ENCODE measurements at places on chromosomes 4 and X.

DNA sequence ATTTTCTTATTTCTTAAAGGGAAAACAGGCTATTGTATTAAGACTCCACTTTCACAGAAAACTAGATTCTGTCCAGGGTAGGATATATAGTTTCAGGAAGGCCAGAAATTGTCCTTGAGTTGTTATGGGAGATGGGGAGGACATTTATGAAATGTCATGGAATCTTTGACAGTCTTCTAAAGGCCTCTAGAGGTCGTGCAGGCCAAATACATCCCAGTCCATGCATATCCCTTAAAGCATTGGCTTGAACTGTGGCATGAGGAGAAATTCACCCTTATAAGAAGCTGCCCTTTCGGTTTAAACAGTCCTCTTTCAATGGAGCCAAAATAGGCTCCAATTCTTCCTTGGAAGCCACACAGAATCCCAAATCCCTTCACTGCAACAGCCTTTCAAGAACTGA lies 183.6 kb upstream of the NOCT start:
- no peak for DNase-seq

GRCh38 chr4:135553213-135553612 lies 1351.6 kb upstream of the PABPC4L start:
- no peak for DNase-seq

DNA sequence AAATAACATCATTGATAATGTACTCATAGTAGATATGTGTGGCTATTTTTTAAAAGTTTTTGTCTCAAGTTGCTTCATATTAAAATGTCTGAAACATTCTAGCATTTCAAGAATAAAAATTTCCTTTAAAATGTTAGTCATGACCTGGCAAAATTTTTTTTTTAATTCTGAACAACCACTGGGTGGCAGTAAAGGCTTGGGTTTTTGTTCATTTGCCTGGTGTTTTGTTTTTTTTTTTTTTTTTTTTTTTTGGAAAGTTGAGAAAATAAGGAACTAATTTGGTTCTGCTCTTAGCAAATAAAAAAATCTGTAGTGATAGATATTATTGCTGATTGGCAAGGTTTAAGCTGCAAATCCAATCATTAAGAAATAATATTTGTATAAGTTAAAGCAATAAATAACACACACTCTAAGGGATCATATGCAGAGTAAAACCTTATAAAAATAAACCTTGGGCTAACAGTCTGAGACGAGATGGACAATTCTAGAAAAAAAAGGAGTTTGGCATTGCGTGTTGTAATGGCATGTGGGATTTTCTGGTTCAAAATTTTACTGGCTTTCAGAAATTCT lies 81.4 kb downstream of the CEP44 start:
- peak; percentile 54 for DNase-seq

DNA sequence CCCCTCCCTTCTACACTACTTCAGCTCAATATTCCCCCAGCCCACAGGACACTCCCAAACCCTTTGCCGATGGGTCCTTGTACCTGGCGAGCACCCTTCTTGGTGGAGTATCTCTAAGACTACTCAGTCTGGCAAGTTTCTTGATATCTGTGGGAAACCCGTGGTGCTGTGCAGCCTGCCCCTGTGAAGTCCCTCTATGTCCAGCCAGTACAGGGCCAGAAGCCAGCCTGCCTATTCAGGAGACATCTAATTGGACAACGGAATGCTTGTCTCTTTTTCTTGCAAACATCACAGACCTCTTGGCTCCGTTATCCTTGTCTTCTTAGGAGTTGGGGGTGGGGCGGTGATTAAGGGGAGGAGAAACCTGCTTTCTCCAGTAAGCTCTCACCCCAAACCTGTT lies 3.7 kb upstream of the IGFBP7 start:
- DNase-seq: no peak

- DNase-seq: no peak
Measured at GRCh38 chr4:165088366-165088765, 24.3 kb downstream of the TMEM192 start.

DNA sequence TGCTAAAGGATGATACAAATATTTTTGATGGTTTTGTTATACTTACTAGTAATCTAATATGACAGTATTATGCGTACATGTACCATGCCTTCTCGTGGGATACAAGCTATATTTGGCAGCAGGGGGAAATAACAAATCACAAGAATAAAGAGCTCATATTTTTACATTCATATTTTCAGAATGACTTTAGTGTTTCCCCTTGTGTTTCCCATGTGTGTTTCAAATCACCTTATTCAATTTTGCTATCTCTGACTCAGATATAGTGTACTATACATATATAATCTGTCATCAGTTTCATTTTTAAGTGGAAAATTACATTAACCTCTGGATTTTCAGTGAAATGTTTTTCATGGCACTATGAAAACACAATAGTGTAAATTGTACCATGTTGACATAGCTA lies 146.8 kb downstream of the RPA4 start:
- no peak for DNase-seq

- DNase-seq: no peak
Measured at GRCh38 chrX:28178206-28178605, 197.0 kb upstream of the DCAF8L1 start.

GRCh38 chr4:16544251-16544721 lies 318.0 kb upstream of the TAPT1 start:
- DNase-seq: no peak

- DNase-seq: no peak
Measured at GRCh38 chr4:135598151-135598550, 1396.6 kb upstream of the PABPC4L start.

DNA sequence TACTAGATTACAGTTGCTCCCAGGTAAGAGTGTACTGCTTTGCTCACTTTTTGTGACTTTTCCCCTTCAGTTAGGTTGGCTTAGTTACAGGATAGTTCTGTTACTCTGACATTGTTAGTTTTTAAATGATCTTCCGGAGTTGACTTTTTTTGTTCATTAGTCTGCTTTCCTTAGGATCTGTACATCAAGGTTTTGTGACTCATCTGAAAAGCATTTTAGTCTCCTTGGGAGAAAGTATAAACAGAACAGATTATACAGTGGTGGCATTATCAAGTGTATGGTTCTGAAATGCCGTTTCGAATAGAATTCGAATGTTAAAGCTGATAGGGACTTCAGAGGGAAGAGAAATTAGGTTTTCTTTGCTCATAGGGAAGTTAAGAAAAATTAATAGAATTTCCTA lies 63.3 kb downstream of the USP9X start:
- peak; percentile 79 for DNase-seq

- DNase-seq: no peak
Measured at GRCh38 chrX:11580789-11581188, 84.9 kb downstream of the ARHGAP6 start.

- DNase-seq: no peak
Measured at GRCh38 chr4:24197955-24198354, 308.1 kb upstream of the PPARGC1A start.

- peak; percentile 69 for DNase-seq
Measured at GRCh38 chrX:144730471-144730870, 516.8 kb upstream of the SPANXN1 start.

- no peak for DNase-seq
Measured at GRCh38 chrX:20248592-20249192, 18.0 kb downstream of the RPS6KA3 start.

GRCh38 chr4:77617203-77617602 lies 11.6 kb downstream of the CXCL13 start:
- peak; percentile 55 for DNase-seq

- no peak for DNase-seq
Measured at GRCh38 chr4:139540632-139541031, 15.4 kb downstream of the SETD7 start.

GRCh38 chrX:24498181-24498580 lies 33.1 kb downstream of the PDK3 start:
- DNase-seq: no peak

- no peak for DNase-seq
Measured at GRCh38 chrX:129983575-129984110, 1.2 kb downstream of the BCORL1 start.

DNA sequence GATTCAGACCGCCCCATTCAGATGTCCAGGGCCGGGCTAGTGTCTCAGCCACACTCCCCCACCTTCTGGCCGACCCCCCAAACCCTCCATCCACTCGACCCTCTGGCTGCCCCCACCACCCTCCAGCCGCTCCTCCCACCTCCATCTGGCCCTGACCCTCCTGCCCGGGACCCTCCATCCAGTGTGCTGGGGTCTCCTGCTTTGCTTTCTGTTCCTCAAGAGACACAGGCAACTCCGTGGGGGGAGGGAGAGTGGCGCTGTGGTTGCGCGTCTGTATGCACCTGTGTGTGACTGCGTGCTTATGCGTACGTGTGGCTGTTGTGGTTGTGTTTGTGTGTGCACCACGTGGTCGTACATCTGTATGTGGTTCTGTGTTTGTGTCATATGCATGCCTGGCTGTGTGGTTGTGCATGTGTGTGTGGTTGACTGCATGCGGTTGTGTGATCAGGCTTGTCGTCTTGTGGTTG lies 33.3 kb downstream of the CPLX1 start:
- no peak for DNase-seq

DNA sequence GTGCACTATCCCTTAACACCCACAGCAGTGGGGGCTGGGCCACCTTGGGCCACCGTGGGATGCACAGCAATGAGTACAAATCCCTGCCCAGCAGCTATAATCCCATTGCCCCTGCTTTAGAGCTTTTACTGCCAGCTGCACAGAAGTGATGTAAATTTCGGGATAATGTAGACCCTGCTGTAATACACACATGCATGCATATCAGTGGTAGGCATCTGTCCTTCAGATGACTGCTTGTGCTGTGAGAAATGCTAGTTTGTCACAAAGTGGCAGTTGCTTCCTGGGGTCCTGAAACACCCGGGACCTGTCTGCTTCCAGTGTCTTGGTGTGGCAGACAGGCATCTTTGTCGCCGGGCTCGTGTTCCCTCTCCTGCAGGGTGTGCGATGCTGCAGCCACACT lies 14.1 kb downstream of the NSG1 start:
- DNase-seq: no peak

GRCh38 chr4:181688432-181688831 lies 554.8 kb upstream of the TENM3 start:
- no peak for DNase-seq

GRCh38 chr4:189046642-189047041 lies 894.0 kb upstream of the FRG1 start:
- DNase-seq: no peak

- DNase-seq: no peak
Measured at GRCh38 chr4:3046162-3046561, 28.2 kb downstream of the HTT-AS start.

GRCh38 chrX:11764602-11765067 lies 6.6 kb downstream of the MSL3 start:
- no peak for DNase-seq

DNA sequence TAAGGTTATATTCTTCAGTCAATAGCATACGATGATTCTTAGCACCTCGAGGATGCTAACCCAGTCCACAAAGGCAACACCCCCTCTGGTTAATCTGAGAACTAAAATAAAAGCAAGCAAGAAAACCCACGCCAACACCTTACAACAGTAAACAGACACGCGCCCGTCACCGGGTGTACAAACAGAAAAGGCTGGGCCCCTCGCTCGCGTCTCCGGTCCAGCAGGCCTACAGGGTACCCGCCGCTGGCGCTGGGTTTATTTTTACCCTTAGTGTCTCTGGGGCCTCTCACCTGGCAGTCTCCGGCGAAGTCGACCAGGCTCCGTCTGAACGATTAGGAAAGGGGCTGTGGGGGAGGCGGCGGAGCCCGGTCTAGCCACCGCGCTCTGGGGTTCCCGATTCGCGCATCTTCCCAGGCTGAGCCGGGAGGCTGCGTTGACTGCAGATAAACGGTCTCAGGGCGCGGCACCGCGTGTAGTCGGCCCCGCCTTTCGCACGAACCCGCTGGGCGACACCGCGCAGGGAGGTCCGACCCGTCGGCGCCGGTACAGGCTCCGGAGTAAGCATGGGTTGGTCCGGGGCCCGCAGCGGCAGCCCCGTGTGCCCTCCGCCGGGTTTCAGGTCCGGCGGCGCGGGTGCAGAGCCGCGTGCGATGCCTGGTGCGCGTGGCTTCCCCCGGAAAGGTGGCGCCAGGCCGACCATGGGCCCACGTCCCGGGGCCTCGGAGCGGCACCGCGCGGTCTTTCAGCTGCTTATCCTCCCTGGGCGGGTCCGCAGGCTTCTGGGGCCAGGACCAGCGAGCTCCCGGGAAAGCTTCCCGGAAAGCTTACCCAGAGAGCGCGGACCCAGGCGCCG lies 441 bp downstream of the SLC9B2 start:
- peak; percentile 41 for DNase-seq

DNA sequence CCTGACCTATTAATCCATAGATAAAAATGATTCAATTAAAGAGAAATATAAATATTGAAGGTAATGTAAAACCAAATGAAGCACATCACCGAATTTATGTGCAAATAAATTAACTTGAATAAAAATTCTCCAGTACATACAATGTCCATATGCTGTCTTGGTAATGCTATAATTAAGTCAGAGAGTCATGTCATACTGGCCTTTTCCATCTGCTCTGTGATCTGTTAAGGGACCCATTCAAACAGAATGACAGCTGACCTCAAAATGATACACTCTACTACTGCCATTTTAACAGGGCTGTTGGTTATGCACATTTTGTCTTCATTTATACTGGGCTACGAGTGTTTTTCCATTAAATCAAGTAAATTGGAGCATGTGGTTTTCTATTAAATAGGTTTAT lies 99.3 kb downstream of the TEX13A start:
- no peak for DNase-seq

GRCh38 chr4:8029689-8030088 lies 90.0 kb upstream of the AFAP1 start:
- DNase-seq: no peak

GRCh38 chr4:79865201-79865597 lies 207.8 kb downstream of the ANTXR2 start:
- DNase-seq: peak; percentile 26

DNA sequence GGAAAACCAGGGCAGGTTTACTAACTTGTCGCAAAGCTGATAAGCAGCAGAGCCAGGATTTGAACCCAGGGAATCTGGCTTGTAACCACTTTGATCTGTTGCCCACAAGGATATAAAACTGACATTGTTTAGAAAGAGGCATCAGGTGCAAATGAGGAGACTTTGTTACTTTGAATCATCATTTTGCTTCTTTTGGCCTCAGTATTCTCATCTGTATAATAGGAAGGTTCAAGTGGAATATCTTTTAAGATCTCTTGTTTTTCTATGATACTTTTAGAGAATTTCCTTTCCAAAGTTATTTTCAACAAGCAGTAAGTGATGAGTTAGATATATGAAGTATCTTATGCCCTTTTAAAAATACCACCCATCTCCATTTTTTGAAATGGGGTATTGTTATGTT lies 57.8 kb upstream of the NAP1L5 start:
- DNase-seq: no peak

- peak; percentile 32 for DNase-seq
Measured at GRCh38 chrX:129139837-129140598, 383.3 kb downstream of the SMARCA1 start.

DNA sequence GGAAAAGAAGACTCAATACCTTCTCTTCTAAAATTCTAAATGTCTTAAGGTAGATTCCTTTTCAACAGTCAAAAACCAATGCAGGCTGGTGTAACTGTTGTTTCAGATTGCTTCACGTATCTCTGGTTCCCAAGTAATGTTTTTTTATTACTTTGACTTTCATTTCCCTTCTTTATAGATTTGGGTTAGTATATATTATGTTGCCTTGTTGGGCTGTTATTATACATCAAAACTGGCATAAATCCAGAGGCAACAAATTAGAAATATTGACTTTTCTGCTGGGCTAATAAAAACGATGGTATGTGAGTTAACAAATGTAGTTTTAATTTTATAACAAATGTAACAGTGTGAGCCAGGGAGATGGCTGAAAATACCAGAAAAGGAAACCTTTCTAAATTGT lies 444.7 kb upstream of the TENM3 start:
- DNase-seq: no peak

Data from PC-3 (cell line).